ENCODE measurements at places on chromosomes 13 and 19. TPM values are rescaled to one million over a fixed set of nuclear protein-coding genes. Genes with fewer than 3 reads are reported as not detected.

The CCDC8 gene
- total RNA-seq = 33.8 TPM

The LHFPL6 gene
- 1.2 TPM for total RNA-seq

The FBXL12 gene
- 30.9 TPM for total RNA-seq

The ZNF430 gene
- 24.1 TPM for total RNA-seq

The CDX2 gene
- 31.0 TPM for total RNA-seq

The VRK3 gene
- 45.4 TPM for total RNA-seq

The LILRB5 gene
- total RNA-seq = not detected

The GPX4 gene
- 231 TPM for total RNA-seq

The KIRREL2 gene
- total RNA-seq = 97.5 TPM

The FPR1 gene
- total RNA-seq = not detected

The HSPBP1 gene
- 46.9 TPM for total RNA-seq

The SLC10A2 gene
- not detected for total RNA-seq

The LACC1 gene
- 3.8 TPM for total RNA-seq

The ZNF100 gene
- 33.3 TPM for total RNA-seq

The SGCG gene
- not detected for total RNA-seq

The N4BP2L1 gene
- 20.0 TPM for total RNA-seq
